ENCODE measurements at places on chromosomes 7 and 10. TPM values are rescaled to one million over a fixed set of nuclear protein-coding genes. Genes with fewer than 3 reads are reported as not detected.

Gene FZD8
- 6.6 TPM for total RNA-seq

Gene SUGCT
- total RNA-seq, result 5.0 TPM

Gene TCERG1L
- total RNA-seq, result not detected

Gene OGDH
- 677 TPM for total RNA-seq

Gene ARHGAP22
- total RNA-seq, result 3.8 TPM

Gene LUC7L2
- total RNA-seq, result 45.2 TPM

Gene GRM3
- not detected for total RNA-seq

Gene HMX3
- not detected for total RNA-seq

Gene STEAP2
- 6.1 TPM for total RNA-seq

Gene ARF5
- total RNA-seq, result 67.2 TPM

Gene CLDN4
- 0.27 TPM for total RNA-seq

Gene COL17A1
- not detected for total RNA-seq

Gene SEC61A2
- total RNA-seq, result 11.9 TPM

Gene GPR26
- total RNA-seq, result not detected

Gene TET1
- total RNA-seq, result 2.2 TPM

Gene TMEM254
- 9.2 TPM for total RNA-seq

Gene ZNF727
- total RNA-seq, result 3.1 TPM

Gene SLC39A12
- total RNA-seq, result not detected

Gene TNS3
- total RNA-seq, result 40.6 TPM

Gene POR
- 72.9 TPM for total RNA-seq

Gene SPDYE5
- total RNA-seq, result not detected

Gene HECW1
- total RNA-seq, result not detected
